RCC 7860 (cell line): ENCODE measurements at places on chromosomes 2 and 18.

DNA sequence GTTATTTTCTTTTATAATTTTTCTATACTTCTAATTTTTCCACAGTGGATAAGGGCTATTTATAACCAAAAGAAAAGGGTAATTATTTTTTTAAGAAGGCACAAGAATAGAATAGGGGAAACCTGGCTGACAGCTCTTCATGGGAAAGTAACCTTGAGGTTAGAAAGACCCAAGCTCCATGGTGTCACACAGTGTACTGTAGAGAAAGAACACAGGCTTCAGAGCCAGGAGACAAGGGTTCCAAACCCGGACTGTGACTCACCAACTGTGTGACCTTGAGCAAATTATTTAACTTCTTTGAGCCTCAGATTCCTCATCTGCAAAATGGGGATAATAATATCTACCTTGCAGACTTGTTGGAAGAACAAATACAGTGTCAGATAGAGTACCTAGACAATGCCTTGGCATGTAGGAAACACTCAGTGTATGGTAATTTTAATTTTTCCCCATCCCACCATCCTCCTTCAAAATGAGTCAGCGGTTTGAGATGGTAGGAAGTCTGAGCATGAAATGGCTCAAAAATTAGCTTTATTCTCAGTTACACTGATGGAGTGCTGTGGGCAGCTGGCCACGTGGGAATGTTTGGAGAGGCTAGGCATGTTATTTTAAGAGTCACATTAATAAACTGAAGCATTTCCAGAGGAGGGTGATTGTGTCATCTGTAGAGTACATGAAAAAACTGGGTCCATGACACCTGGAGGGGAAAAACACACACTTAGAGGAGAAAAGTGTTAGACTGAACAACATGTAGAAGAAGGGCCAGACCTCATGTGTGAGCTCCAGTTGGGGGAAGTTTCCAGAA is 36.7 kb downstream of the TMEM37 start:
- no peak for DNase-seq

DNA sequence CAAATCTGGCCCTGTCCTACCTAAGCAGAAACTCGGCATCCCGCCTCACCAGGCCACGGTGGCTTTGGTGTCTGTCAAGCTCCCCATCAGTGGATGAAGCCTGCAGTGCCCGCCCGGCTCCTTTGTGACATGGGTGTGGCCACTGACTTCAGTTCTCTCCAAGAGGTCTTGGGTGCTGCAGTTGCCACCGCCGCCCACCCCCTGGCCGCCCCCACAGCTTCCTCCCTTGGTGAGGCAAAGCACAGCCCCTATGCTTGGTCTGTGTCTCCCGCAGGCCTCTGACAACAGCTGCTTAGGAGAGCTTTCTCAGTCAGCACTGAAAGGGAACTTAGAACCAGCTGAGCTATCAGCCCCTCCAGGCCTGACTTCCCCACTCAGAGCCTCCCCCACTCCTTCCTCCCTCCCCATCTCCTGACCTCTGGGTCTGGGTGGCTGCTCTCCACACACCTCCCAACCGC is 22.9 kb upstream of the GPR55 start:
- DNase-seq: no peak

- no peak for DNase-seq
These were observed 413.3 kb downstream of the TSN start for GRCh38 chr2:122168799-122169198.

GRCh38 chr2:129253461-129253812 is 726.0 kb upstream of the RAB6C start:
- no peak for DNase-seq

DNA sequence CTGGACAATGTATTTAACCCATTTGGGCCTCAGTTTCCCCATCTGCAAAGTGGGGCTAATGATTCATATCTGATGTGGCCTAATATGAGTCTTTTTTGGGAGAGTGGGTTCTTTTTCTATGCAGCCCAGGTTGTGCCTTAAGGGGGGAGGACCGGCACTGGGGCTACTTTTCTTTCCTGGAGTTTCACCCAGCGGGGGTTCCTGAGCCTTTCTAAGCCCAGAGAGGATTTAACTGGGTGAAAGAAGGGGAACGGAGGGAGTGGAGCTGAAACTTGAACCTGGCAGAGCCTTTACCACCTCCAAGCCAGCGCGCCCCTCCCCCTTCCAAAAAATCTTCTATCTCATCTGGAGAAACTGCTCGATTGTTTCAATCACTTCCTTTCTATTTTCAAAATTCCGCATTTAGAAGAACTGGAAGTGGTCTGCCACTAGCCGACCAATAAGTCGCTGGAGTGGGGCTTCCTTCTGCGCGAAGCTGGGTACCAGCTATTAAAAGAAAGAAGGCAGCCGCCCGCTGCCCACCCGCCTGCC is 205.0 kb upstream of the SMAD2 start:
- no peak for DNase-seq

DNA sequence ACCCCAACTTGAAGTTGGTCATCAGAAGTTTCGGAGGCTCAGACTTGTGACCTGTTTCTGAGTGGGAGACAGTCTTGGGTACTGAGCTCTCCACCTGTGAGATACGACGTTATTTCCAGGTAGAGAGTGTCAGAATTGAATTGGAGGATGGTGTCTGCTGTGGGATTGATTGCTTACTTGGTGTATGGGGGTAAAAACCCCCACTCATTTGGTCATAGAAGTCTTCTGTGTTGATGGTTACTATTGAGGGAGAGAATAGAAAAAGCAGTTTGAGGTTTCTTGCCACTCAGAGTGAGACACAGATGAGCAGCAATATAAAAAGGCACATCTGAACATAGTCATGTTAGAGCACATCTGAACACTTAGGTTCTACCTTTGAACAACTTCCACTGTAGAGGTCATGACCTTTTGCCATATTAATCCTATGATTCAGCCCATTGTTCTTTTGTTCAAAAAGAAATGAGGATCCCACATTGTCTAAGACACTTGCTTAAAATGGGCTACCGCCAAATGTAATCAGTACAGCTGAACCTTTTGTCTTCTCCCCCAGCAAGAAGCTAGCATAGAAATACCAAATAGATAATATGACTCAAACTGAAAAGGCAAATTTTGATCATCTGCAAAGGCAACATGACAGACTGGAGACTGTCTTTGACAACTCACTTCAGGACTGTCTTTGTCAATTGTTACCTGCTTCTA is 73.3 kb downstream of the NAB1 start:
- DNase-seq: peak; percentile 18

GRCh38 chr2:121748202-121748601 is 7.2 kb upstream of the TSN start:
- no peak for DNase-seq

- peak; percentile 24 for DNase-seq
These were observed 27.9 kb upstream of the NT5DC4 start for GRCh38 chr2:112692918-112693317.

GRCh38 chr2:233336541-233336940 is 17.8 kb upstream of the DGKD start:
- DNase-seq: no peak

- no peak for DNase-seq
These were observed 104.2 kb upstream of the AGAP1 start for GRCh38 chr2:235389626-235390025.

DNA sequence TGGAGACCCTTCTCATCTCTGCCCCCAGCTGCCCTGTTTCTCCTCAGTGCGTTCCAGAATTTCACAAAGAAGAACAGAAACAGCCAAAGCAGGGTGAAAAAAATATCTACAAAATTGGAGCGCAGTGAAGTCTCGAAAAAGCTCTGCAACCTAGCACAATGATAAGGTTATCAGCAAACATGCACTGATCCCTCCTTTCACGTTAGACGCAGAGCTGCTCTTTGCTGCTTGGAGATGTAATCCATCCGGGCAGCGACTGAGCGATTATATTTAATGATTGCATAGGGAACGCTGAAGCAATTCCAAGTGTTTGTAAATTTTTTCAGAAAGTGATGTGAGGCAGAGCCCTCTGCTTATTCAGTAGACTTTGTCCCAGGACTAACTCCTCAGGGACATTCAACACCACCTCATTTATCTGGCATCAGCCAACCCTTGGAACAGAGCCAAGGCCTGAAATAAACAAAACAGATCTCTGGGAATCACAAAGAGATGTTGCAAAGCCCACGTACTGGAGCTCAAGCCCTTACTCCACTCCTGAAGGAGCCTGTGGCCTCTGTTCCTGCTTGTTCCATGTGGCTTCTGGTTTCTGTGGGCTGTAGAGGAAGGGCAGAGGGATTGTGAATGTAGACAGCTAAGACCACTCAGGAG is 172.6 kb upstream of the BCL2L11 start:
- no peak for DNase-seq

DNA sequence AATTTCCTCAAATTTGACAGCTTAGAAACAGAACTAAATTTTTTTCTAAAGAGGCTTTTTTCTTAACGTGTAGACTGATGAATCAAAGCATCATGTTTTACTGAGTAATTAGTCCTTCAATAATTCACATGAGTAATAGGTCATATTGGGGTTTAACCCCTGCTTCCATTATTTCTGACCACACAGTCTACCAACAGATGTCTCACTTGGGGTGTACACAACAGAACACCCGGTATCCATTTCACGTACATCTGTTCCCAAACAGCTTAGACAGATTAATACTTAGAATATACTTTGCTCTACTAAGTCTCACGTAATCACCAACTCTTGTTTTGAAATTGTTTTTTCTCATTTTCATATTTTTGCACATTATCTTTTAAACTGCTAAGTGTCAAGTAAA is 14.8 kb downstream of the CERKL start:
- DNase-seq: no peak

GRCh38 chr18:56413862-56414261 is 224.5 kb downstream of the TXNL1 start:
- DNase-seq: no peak

GRCh38 chr2:19458427-19459003 is 100.1 kb upstream of the OSR1 start:
- no peak for DNase-seq

DNA sequence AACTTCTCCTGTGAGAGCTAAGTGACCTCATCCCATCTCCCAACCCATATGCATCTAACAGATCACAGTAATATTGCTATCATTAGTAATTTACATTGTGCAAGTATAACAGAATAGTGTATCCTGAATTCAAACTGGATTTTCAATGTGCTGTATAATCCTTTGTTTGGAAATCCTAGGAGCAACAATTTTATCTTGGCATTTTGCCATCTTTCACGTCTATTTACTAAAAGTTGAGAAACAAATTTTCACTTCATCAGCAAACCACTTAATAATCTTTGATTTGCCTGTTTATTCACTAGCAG is 3.8 kb downstream of the HNRNPLL start:
- no peak for DNase-seq

DNA sequence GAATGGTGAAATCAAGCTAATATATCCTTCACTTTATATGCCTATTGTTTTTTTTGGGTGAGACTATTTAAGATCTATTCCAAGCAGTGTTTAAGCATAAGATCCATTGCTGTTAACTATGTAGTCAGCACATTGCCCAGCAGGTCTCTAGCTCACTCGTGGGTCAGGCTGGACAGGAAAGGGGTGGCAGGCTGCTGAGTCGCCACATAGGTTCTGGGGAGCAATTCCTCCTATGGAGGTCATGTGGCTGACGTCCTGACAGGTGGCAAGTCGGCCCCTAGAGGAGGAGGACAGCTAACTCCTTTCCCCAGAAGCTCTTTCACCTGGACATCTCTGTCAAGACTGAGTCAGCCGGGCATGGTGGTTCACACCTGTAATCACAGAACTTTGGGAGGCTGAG is 13.9 kb upstream of the RAB31 start:
- no peak for DNase-seq

DNA sequence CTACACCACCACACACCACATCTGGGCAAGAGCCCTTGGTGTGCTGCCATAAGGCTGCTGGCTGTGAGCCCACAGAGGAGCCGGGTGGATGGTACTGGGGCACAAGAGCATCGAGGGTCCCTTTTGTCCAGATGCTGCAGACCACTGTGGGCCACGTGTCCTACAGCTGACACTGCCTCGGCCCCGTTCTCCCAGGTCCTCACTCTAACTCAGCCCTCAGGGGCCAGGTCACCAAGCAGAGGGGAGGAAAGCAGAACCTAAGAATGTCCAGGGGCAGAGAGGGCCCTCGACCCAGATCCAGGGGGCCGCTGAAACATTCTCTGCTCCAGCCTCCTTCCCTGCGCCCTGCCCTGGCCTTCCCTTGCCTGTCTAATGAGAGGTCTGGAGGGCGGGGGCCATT is 91.7 kb upstream of the ASB18 start:
- DNase-seq: no peak

DNA sequence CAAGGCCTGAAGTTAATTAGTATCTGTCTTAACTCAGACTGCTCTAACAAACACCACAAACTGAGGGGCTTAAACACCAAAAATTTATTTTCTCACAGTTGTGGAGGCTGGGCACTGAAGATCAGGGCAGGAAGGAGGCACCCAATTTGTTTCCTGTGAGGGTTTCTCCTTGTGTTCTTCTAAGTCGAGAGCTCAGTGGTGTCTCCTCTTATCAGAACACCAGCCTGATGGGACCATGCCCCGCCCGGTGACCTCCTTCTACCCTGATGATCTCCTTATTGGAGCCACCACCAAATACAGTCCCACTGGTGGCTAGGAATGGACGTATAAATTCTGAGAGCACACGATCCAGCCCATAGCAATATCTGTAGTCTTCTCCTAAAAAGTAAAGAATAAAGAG is 20.5 kb downstream of the TMEM18 start:
- no peak for DNase-seq

DNA sequence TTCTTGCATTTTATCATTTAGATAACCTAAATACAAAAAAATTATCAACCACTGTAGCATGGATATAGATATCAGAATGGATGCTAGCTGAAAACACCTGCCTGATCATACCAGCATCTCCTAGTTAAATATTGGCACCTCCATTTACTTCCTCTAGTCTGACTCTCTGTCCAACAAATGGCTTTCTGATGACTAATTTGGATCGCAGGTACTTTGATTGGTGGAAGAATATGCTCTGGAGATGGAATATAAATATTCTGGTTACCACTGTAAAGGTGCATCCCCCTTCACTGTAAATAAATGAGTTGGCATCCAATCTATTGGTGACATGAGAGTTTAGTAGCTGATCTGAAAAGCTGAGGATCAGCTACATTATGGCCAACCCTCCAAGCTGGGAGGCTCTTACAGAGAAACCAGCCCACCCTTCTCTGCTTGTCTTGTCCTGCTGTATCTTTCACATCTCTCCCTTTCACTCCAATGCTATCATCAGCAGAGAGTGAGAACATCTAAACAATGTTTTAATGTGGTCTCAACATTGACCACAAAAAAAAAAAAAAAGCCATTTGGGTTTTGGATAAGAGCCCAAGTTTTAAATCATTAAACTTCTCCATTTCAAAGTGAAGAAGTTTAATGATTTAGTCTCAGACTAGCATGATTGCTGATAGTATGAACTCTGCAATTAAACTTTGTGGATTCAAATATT is 90.5 kb downstream of the PMAIP1 start:
- DNase-seq: peak; percentile 21

DNA sequence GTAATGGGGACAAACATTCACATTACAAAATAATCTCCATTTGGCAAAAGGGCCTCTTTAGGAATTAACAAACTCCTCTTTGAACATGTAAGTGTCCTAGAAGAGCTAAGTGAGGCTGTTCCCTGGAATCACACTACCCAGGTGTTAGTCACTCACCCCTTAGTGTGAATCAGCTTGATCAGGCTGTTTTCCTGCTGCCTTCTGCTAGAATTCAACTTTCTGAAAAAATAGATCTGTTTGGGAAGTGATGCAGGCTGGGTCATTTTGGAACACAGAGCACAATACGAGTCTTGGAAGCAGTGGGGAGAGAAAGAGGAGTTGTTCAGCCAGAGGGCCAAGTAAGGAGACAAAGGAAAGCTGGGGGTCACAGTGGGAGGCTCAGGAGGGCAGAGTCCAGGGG is 40.0 kb downstream of the TTC32 start:
- peak; percentile 35 for DNase-seq
